ENCODE measurements at places on chromosomes 5 and 9.

DNA sequence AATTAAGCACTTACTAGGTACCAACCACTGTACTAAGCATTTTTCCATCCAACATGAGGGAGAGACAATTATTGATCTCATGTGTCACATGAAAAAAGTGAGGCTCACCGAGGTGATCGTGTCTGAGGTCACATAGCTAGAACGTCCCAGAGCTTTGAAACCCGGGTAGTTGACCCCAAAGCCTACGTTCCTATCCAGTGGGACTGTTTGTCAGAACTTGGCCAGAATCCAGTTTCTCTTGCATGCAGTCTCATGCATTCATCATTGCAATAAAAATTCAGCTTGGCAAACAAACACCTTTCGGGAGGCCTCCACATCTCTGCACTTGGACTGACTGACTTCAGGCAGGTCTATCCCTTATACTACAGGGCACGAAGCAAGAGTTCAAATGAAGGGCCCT is 23.4 kb upstream of the FAT2 start:
- no peak for DNase-seq

DNA sequence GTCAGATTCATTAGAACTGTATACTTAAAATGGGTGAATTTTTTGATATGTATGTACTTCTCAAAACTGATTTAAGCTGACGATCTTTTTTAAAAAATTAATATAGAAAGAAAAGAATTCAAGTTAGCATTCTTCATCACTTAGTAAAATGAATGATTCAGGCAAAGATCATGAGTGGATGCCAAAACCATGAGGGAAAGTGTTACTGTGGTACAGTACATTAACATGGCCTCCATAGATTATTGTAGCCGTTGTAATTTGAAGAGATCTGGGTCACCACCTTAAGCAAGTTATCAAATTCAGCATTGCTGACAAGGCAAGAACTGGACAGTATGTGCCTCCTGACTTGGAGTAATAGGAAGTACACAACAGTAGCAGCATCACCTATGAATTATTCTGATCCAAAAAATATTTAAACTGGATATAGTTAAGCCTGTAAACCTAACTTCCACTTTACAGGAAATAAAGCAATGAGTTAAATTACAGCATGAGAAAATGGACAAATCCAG is 29.7 kb downstream of the C9orf85 start:
- DNase-seq: no peak

DNA sequence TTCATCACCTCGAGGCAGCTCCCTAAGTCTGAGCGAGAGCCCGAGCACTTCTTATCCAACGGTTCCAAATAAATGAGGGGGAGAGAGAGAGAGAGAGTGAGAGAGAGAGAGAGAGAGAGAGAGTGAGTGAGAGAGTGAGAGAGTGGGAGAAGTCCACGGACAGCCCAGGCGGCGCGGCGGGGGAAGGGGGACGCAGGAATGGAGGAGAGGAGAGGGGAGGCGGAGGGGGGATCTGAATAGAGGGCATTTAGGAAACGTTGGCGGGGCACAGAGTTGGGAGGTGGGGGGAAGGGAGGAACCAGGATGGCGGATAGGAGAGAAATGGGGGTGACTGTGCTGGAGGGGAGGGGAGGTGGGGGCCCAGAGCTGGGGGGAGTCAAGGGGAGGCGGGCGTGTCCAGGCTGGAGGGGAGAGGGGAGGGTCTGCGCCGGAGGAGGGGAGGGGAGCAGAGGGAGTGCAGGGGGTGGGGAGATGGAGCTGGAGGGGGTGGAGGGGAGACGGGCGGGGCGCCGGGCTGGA is 398 bp upstream of the BASP1 start:
- peak; percentile 65 for DNase-seq

GRCh38 chr5:174737330-174737729 is 12.9 kb downstream of the MSX2 start:
- DNase-seq: no peak

GRCh38 chr5:156388233-156388632 is 61.3 kb downstream of the SGCD start:
- no peak for DNase-seq

DNA sequence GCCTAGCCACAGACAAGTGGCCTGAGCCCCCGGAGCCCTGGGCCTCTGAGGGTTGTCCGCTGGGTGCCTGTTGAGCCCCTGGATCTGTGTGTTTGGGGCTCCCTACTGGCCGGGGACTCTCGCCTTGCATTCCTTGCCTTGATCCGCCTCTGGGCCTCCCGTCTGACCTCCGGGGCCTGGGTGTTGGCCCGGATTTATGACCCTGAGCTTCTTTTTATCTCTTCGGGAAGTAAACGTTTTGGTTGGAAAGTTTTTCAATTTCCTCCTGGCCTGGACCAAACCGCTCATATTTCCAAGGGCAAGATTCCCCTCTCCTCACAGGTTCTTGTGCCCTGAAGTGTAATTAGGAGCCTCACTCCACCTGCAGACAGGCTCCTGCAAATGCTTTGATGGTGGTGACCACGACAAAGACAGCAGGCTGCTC is 69.3 kb upstream of the EGFLAM start:
- DNase-seq: no peak
